ENCODE measurements at places on chromosomes 5 and 9. TPM values are rescaled to one million over a fixed set of nuclear protein-coding genes. Genes with fewer than 3 reads are reported as not detected.
A peak's percentile ranks its signal among the peaks of the same experiment; 100 is the strongest.

Gene ADAMTSL1
- 22.6 TPM for polyA plus RNA-seq

Gene PCDHA9
- polyA plus RNA-seq: 0.02 TPM

Gene RNF224
- polyA plus RNA-seq: not detected

Gene PCDHA1
- 0.09 TPM for polyA plus RNA-seq

Gene ADRA1B
- polyA plus RNA-seq: 0.58 TPM

Gene UAP1L1
- polyA plus RNA-seq: 6.3 TPM

Gene FLT4
- not detected for polyA plus RNA-seq

- DNase-seq: no peak
Measured at GRCh38 chr9:89869793-89870580, 265.2 kb downstream of the GADD45G start.

DNA sequence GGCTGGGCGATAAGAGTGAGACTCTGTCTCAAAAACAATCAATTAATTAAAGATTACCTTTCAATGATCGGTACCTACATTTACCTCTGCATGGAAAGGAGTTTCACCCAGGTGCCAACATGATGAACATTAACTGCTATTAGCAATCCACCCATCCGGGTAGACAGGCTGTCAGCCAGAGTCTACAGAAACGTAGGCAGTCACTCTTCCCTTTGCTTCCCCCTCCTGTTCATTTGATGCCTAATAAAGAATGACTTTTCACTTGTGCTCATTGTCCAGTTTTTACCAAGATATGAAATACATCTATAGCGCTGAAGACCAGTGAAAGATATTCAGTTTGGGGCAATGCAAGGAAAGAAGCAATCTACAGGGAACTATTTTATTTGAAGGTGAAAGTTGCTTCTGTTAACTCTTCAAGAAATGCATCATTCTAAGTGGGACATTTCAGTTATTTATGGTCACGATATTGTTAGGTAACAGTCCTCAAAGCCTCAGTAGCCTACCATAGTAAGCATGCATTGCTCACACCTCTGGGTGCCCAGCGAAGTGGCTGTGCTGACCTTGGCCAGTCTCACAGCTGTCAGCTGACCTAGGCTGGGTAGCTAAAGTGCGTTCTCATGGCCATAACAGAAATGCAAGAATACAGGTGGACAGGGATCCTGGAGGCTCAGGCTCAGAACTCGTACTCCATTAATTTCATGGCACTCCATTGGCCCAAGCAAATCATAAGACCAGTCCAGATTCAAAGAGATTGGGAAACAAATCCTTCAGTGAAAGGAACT, 87.2 kb upstream of the DMRT1 start:
- no peak for DNase-seq

DNA sequence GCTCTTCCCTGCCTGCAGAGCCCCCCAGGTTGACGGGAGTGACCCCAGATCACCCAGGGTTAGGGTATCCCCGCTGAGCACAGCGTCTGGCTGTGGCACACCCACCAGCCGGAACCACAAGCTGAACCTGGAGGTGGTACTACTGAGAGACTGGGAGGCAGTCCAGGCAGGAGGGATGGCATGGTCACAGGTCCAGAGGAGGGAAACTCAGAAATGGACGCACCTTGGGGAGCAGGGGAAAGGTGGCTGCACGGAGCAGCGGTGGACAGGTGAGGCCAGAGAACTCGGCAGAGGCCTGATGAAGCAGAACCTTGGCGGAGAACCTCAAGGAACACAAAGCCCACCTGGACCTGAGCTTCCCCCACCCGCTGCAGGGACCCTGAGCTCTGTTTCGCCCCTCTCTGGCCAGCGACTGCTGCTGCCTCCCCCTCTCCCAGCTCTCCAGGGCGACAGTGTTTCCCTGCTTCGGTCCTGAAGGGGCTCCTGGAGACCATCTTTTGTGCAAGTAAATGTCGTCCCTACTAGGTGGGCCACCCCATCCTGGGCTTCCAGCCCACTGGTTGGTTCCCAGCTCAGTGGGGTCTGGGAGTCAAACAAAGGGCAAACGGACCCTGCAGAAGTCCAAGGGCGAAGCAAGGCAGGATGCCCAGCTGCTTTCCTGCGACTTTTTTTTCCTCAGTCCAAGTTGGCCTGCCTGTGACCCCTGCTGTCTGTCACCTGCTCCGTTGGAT, 845 bp downstream of the ADGRD2 start:
- DNase-seq: no peak

- DNase-seq: no peak
Measured at GRCh38 chr5:140162781-140163180, 12.2 kb upstream of the CYSTM1 start.

- DNase-seq: no peak
Measured at GRCh38 chr5:157446412-157446935, 13.5 kb upstream of the NIPAL4 start.

- DNase-seq: peak; percentile 36
Measured at GRCh38 chr5:65672796-65673195, 48.0 kb downstream of the SHLD3 start.

- DNase-seq: no peak
Measured at GRCh38 chr5:75869891-75870290, 152.7 kb upstream of the POC5 start.

- no peak for DNase-seq
Measured at GRCh38 chr5:152379331-152379730, 25.7 kb downstream of the NMUR2 start.

- DNase-seq: peak; percentile 33
Measured at GRCh38 chr9:86684148-86684547, 263.2 kb downstream of the GAS1 start.

GRCh38 chr5:170297589-170298462, at the start of gene LCP2:
TSS of gene LCP2 (minus strand) at chr5:170297777. CDS start at chr5:170297611, 166 bp downstream.
- DNase-seq: no peak

GRCh38 chr5:122202952-122203351, 73.6 kb downstream of the ZNF474 start:
- no peak for DNase-seq

GRCh38 chr9:4793459-4794395, 983 bp downstream of the RCL1 start:
- DNase-seq: no peak

DNA sequence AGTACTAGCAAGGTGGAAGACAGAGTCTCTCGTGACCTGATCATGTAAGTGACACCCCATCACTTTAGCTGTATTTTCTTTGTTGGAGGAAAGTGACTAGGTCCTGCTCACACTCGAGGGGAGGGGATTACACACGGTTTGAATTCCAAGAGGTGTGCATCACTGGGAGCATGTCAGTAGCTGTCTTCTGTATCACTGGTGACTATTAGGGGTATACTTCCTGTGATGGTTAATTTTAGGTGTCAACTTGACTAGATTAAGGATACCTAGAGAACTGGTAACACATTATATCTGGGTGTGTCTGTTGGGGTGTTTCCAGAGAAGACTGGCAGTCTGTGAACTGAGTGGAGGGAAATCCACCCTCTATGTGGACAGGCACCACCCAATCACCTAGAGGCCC, 22.5 kb downstream of the FOXD1 start:
- DNase-seq: no peak

GRCh38 chr5:39167141-39167971, 52.0 kb downstream of the FYB1 start:
- no peak for DNase-seq
